ENCODE measurements at places on chromosomes 12 and 14.

DNA sequence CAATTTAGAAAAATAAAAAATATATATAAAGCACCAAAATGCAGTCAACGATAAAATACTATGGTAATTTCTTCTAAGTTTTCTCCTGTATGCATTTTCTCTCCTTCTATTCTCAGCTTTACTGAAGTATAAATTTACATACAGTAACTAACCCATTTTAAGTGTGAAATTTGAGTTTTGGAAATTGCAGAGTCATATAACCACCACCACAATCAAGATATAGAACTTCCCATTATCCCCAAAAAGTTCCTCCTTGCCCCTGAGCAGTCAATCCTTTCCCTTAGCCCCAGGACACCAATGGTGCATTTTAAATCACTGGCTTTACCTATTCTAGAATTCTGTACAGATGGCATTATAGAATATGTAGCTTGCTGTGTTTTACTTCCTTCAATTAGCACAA lies 31.0 kb upstream of the BBS10 start:
- no peak for DNase-seq

DNA sequence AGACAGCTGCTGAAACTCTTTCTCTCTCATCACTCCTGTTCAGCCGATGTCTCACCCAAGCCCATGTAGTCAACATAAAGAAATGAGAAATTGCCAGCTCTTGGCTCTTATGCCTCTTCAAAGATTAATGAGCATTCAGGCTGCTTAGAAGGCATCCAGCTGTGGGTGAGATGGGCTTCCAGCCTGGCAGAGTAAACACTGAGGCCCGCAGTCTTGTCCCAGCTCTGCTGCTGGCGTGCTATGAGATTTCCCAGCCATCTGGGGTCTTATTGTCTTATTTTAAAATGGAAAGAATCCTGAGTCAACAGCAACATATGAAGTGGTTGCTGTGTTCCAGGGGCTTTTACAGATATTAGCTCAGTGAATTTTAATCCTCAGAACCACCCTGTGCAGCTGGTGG lies 12.6 kb downstream of the RXYLT1 start:
- peak; percentile 75 for DNase-seq

DNA sequence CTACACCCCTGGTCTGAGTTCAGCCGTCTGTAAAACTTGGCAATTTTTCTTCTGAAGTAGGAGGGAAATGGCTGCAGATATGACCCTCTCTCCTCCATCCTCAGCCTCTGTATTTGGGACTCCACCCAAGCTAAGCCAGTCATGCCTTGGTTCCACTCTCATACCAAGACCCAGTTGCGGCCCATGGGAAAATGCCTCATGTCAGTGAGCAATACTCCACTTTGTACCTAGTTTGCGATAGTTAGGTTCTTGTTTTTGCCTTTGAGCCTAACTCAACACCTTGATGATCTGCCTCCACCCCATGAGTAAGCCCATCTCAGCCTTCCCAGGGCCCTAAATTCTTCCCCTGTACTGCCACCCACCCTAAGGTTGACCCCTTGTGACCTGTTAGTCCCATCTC lies 143.4 kb downstream of the HMGA2 start:
- no peak for DNase-seq

DNA sequence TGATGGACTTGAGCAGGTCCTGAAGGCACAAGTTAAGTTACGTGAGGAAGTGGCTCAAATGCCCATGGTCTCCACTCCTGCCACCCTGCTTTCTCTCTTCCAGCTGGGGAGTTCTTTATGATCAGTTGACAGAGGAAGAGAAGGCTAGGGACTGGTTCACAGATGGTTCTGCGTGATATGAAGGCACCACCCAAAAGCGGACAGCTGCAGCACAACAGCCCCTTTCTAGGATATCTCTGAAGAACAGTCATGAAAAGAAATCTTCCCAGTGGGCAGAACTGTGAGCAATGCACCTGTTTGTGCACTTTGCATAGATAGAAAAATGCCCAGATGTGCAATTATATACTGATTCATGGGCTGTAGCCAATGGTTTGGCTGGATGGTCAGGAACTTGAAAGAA lies 162.4 kb upstream of the FSCB start:
- no peak for DNase-seq

DNA sequence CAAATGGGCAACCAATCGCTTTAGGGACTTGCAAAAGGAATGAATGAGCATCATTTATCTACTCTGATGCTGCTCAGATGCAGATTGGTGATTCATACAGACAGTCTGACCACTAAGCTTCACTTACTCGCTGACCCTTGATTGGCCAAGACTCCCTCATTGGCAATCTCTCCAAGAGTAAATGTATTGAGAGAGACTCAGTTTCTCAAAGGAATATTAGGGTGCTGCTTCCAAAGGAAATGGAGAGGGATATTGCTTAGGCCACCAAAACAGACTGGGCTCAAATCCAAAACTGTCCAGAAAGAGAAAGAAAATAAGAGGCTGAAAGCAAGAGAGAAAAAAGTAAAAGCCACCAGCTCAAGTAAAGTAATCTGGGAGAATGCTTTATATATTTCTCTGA lies 785.2 kb downstream of the GALC start:
- no peak for DNase-seq

GRCh38 chr12:132904718-132905328 lies 17.4 kb upstream of the CHFR start:
- DNase-seq: no peak

GRCh38 chr12:94098466-94098865 lies 49.9 kb upstream of the PLXNC1 start:
- no peak for DNase-seq

DNA sequence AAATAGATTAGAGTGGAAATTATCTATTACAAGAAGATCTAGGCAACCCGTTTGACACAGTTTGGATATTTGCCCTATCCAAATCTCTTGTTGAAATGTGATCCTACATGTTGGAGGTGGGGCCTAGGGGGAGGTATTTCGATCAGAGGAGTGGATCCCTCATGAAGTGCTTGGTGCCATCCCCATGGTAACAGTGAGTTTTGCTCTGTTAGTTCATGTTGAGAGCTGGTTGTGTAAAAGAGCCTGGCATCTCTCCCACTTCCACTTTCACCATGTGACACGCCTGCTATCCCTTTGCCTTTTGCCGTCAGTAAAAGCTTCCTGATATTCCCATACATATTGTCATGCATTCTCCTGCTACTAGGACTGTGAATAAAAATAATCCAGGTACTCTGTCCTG lies 66.4 kb upstream of the FLRT2 start:
- peak; percentile 32 for DNase-seq

GRCh38 chr14:54549862-54550261 lies 17.1 kb upstream of the SAMD4A start:
- DNase-seq: no peak

- DNase-seq: no peak
Measured at GRCh38 chr14:97283005-97283403, 485.8 kb downstream of the VRK1 start.

DNA sequence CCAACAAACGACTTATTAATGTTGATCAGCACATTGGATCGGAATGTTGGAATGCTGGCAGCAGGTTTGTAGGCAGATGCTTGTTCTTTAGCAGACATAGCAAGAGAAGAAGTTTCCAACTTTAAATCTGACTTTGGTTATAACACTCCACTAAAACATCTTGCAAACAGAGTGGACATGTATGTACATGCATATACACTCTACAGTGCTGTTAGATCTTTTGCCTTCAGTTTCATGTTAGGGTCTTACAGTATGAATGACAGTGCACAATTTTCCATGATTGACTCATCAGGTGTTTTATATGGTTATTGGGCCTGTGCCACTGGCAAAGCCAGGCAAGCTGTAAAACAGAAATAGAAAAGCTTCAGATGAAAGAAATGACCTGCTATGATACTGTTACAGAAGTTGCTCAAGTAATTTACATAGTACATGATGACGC lies 14.3 kb upstream of the DHRS7 start:
- DNase-seq: no peak

DNA sequence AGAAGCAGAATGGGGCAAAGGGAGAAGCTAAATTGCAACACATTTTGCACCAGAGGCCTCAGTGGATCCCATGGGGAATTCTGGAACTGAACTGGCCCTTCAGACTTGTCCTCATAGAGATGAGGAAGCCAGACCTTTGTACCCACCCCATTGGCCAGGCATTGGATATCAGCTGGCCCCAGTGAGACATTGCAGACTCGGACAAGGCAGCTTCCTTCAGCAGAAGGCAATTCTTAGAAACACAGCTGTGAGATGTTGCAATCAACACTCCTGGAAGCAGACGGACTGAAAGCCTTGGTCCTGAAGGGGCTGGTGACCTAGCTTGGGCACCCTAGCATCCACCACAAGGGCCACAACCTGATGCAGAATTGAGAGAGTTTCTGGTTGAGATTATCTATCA lies 218.1 kb downstream of the MSRB3 start:
- DNase-seq: no peak

GRCh38 chr14:72830356-72830755 lies 63.5 kb downstream of the DPF3 start:
- no peak for DNase-seq

GRCh38 chr12:3280967-3281366 lies 203.8 kb downstream of the TSPAN9 start:
- DNase-seq: no peak

DNA sequence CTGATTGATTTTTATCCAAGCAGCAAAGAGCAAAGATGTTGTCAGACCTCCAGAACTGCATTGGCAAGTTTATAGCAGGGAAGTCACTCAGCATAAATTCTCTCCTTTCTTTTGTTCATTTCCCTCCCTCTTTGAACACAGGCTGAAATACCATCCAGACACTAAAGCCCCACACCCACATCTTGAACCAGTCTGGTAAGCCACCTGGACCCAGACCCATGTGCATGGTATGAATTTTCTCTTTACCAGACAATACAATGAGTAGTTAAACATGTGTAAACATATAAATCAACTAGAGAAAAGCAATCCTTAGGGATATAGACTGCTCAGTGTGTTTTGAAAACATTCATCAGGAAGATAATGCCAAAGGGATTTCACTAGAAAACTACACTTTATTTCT lies 488.3 kb upstream of the FLRT2 start:
- no peak for DNase-seq

- no peak for DNase-seq
Measured at GRCh38 chr12:127791217-127791616, 475.8 kb upstream of the TMEM132C start.

- DNase-seq: no peak
Measured at GRCh38 chr12:112107306-112108201, 1.0 kb downstream of the NAA25 start.

- DNase-seq: no peak
Measured at GRCh38 chr14:31479027-31479426, 8.8 kb downstream of the GPR33 start.

DNA sequence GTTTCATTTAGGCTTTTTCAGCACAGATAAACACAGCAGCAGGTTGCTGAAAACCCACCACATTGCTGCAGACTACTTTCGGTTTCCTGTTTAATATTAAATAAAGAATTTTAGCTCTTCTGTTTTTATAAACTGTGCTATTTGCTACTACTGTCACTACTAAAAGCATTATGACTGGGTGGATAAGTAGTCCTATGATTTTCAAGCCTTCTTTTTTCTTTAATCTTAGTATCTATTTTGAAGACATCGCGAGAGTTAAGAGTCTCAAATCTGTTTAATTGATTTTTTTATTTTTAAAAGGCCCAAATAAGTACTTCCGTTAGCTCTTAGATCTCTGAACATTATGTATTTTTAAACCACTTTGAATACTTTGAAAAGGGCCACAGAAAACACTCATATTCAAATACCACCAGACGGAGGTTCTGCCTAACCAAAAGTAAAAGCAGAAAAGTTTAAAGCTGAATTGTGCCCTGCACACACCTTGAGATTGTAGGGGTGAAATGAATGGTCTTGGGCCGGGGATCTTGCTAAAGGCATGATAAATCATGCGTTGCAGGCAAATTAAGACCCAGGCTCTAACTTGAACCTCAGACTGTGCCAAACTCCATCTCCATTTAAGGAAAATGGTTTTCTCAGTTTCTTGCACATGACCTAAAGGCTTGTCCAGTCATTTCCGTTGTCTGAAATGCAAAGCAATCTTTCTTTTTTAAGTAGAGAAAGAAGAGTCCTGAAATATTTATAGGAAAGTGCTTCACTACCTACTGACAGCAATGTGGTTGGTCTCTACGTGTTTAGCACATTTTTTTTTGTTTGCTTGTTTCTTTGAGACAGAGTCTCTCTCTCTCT lies 13.6 kb upstream of the FOXN3 start:
- DNase-seq: no peak

DNA sequence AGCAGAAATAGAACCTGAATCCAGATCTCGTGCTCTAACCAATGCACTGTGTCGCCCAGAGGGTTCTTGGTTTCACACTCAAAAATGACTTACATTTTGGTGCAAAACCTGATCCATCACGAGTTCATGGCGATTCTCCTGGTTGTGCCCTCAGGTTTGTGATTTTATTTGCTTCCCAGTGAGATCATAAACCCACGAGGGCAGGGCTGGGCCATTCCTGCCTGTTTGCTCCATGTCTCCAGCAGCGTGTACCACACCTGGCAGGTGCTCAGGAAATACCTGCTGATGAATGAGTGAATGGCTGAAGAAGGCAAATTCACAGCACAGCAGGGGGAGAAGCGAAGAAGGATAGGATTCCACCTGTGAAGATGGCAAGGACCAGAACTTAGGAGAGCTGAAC lies 9.4 kb downstream of the ACACB start:
- DNase-seq: no peak

DNA sequence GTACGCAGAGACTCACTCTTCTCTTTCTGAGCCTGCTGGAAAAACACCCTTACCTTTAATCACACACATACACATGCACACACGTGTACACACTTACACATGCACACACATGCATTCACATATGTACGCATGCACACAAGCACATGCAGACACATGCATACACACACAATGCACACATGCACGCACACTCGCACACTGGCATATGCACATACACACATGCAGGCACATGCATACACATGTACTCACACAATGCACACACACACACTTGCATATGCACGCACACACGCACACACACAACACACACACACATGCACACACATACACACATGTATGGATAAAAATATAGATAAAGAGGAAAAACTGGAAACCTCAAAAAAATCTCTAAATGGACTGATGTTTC lies 249.0 kb downstream of the GLT1D1 start:
- DNase-seq: no peak

- DNase-seq: no peak
Measured at GRCh38 chr12:116495260-116495659, 63.9 kb upstream of the MAP1LC3B2 start.
